ENCODE measurements at places on chromosomes 6 and 20. TPM values are rescaled to one million over a fixed set of nuclear protein-coding genes. Genes with fewer than 3 reads are reported as not detected.

TPBG gene
- polyA plus RNA-seq: 30.5 TPM

SMLR1 gene
- polyA plus RNA-seq: 3.3 TPM

DNPH1 gene
- 45.2 TPM for polyA plus RNA-seq

GRIK2 gene
- polyA plus RNA-seq: 12.9 TPM

GRCh38 chr6:164887660-164888059, 421.7 kb downstream of the C6orf118 start:
- no peak for DNase-seq

GRCh38 chr6:130366107-130367005, 539 bp downstream of the TMEM200A start:
- no peak for DNase-seq

Data from renal cortex interstitium (tissue), 15 donors.